Endodermal cell (in vitro differentiated cells): ENCODE measurements at places on chromosomes 2 and 18. TPM values are rescaled to one million over a fixed set of nuclear protein-coding genes. Genes with fewer than 3 reads are reported as not detected.
A peak's percentile ranks its signal among the peaks of the same experiment; 100 is the strongest.

SLC4A5 gene
- total RNA-seq: 2.4 and 3.7 TPM in 2 replicates

GRCh38 chr2:41222593-41222992 is 770.7 kb upstream of the SLC8A1 start:
- peak; percentile 64 for DNase-seq

POMC gene
- 8.9 to 10.9 TPM (median 10.5 TPM) in 3 replicates for total RNA-seq

GRCh38 chr18:48913775-48914174 is 37.0 kb downstream of the SMAD7 start:
- peak; percentile 40 for DNase-seq

GRCh38 chr2:157897106-157897971 is 21.2 kb upstream of the ACVR1 start:
- DNase-seq: no peak

GRCh38 chr18:79962835-79963657 is 1.4 kb upstream of the HSBP1L1 start:
- no peak for DNase-seq

DNA sequence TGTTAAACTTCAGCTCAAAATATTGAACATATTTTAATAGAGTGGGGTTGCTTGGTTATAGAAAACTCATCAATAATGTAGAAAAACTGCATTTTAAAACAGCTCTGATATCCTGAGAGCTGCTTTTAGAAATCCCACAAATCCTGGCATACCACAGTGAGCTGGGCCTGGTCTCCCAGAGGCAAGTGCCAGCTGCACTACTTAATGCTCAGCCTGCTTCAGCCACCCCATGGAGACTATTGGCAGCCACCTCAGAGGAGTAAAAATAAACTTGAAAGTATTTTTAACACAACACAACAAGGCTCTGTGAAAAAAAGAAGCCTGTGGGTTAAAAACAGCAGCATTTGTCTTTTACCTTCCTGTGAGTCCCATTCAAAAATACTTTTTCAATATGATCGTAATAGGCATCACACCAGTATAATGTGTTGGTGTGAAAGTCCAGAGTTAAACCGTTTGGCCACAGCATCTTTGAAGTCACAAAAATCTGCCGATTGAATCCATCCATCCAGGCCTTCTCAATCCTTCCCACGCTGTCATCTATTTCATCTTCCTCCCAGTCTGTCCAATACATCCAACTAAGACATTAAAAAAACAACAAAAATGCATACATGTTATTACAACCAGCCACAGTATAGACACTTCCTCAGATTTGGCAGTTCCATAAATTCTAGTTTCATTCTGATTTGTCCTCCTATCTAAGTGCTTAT is 1115.3 kb downstream of the LRP1B start:
- peak; percentile 59 for DNase-seq

GRCh38 chr2:240236217-240237111 is 96.0 kb upstream of the OTOS start:
- peak; percentile 66 for DNase-seq
